ENCODE measurements at places on chromosomes 5 and 9.
A peak's percentile ranks its signal among the peaks of the same experiment; 100 is the strongest.

DNA sequence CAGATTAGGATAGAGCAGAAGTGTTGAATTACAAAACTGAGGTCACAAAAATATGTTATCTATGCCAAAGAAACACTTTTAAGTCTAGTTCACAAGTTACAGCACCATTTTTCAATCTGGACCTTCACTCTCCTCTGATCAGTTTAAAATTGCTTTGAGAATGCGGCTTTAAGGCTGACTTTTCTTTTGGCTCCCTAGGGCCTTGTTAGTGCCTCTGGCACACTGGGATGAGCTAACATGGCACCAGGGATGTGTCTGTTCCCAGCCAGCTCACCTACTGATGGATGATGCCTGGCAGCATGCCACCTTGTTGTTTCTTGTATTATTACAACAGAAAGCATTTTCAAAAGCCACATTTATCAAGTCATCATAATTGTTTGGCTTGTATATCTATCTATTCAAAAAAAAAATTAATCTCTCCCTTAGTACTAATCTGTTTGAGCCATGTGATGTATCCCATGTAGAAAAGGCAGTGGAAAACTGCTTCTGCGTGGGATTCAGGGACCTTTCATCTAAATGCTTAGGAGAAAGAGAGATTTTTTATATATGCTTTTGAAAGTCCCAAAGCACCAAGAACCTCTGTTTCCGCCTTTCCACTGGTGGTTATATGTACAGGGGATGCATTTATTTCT lies 46.6 kb downstream of the ADAMTSL1 start:
- DNase-seq = no peak

DNA sequence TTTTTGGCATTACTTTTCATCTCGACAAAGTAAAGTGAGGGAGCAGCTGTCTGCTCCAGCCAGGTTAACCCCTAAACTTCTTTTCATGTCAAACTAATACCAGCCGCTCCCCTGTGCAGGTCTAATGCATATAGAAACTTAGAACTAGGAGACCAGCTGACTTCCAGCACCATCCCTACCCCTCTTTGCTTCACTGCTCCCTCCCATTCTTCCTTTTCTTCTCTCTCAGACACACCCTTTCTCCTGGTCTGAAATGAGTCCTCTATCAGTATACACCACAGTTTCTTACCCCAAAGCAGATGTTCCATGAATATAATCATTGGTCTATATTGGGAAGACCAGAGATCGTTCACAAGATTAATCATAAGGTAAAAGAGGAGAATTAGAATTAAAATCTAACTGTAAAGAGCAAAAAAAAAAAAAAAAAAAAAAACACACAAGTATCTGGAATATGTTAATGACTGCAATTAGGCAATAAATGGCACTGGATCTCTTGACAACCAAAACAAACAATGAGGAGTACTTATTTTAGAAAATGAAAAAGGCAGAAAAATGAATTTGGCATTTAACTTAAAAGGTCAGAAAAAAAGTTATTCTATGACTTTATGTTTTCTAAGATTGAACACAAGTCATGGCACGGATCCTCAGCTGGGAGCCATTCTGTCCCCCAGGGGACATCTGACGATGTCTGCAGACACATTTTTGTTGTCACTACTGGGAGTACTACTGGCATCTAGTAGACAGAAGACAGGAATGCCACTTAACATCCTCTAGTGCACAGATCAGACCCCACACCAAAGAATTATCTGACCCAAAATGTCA lies 209.8 kb downstream of the PJA2 start:
- DNase-seq = no peak

DNA sequence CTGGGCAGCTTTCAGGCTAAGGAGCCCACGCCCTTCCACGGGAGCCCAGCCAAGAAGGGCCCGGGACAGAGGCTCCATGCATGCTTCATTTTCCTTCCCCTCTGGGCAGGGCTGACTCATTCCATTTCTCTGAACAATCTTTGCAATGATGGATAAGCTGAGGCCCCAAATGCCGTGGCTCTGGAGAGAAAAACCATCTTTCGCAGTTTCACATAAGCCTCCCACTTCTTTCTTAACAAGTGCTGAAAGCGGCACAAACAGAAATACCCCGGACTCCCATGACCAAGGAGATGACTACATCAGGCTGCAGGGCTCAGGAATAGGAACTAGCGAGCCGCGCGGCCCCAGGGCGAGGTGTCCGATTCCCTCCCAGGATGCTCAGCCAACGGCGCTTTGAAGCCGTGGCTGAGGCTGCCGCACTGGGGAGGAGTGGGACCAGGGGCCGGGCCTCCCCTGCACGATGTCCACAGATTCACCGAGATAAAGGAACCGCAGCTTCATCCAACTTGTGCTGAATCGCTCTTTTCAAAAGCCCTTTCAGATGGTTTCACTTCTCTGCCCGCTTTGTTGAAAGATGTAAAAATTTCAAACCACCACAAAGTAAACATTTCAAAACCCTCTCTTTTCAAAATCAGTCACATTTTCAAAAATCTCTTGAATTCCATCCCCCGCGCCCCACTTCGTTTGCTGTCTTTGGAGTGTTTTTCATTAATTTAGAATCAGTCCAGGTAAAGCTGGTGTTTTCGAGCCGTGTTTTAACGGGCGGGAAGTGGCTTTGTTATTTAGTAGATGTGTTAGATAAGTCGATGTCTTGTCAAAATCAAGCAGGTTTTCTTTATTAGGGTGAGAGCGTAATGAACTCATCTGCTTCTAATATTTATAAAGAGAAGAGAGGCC lies 96.5 kb upstream of the LMX1B start:
- DNase-seq = peak; percentile 41

- DNase-seq = no peak
Observed at GRCh38 chr9:133344071-133344470, 3.9 kb downstream of the MED22 start.

- DNase-seq = peak; percentile 40
Observed at GRCh38 chr5:154202379-154203260, 12.1 kb downstream of the GALNT10 start.
